ENCODE measurements at places on chromosomes 3 and 15.

DNA sequence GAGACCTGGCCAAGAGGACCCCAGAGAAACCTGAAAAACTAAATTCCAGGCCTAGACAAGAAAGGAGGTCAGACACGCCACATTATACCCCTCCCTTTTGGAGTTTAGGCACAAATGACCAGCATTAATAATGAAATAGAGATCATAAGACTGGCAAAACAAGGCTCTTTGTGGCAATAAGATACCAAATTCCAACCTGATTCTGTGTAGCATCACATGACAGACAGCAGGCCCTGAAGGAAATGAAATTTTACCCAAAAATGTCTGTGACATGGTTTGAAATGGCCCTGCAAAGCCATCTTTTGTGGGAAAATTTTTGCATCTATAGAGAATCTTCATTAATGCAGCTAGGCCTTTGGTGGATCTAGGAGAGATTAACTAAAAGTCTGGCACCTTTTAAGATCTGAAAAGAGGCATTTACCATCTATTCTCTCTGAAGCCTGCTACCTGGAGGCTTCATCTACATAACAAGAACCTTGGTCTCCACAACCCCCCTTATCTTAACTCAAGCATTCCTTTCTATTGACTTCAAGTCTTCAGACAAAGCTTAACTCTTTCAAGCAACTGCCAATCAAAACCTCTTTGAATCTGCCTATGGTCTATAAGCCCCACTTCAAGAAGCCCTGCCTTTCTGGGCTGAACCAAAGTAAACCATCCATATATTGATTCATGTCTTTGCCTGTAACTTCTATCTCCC, 8.0 kb downstream of the FAM174B start:
- no peak overlapping the region for H3K4me3 ChIP-seq
- peaks cover 8% of the 10 kb centered on the region for H3K36me3 ChIP-seq
- no peaks in the 10 kb centered on the region for H3K27me3 ChIP-seq
- H3K27ac ChIP-seq, result no peak overlapping the region
- H3K4me1 ChIP-seq, result peaks cover 37% of the 10 kb centered on the region

DNA sequence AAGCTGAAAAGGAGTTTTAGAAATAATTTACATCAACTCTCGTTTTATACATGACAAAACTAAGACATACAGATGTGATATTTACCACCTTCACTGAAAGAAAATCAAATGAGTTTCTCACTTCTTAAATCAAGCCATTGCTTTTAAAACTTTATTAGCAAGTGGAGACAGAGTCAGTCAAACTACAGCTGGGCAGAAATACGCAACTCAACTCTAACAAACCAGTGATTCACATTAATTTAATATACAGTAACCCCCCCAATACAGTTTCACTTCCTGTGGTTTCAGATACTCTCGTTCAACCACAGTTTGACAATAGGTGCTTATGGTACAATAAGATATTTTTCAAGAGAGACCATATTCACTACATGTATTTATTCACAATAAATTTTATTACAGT, 477.1 kb downstream of the MAGI1 start:
- H3K36me3 ChIP-seq, result no peaks in the 10 kb centered on the region
- H3K27me3 ChIP-seq, result no peaks in the 10 kb centered on the region

GRCh38 chr15:56734013-56734635, 815 bp upstream of the ZNF280D start:
- peaks cover 31% of the 10 kb centered on the region for H3K4me1 ChIP-seq
- no peak for DNase-seq
- peak overlapping the region; percentile 54 for H3K4me3 ChIP-seq
- H3K27me3 ChIP-seq, result no peaks in the 10 kb centered on the region
- peaks cover 12% of the 10 kb centered on the region for H3K36me3 ChIP-seq

DNA sequence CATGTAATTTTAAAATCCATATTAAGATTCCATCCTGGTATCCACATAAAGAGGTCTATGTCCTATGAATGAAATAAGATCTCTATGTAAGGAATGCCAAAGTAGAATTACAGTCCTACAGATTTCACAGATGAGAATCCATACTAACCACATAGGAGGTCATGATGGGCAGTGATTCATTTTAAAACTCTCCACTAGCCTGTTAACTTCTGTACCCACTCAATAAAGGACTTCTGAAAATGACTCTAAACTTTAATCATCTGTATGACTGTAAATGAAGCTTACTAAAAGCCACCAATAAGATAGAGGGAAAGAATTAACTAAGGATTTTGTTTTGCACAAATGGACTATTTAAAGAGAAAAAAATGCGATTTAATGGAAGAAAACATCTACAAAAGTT, 28.7 kb downstream of the MORC1 start:
- no peaks in the 10 kb centered on the region for H3K36me3 ChIP-seq
- H3K27ac ChIP-seq, result no peak overlapping the region
- H3K4me1 ChIP-seq, result no peaks in the 10 kb centered on the region
- no peaks in the 10 kb centered on the region for H3K27me3 ChIP-seq
- no peak for DNase-seq
- no peak overlapping the region for H3K4me3 ChIP-seq

DNA sequence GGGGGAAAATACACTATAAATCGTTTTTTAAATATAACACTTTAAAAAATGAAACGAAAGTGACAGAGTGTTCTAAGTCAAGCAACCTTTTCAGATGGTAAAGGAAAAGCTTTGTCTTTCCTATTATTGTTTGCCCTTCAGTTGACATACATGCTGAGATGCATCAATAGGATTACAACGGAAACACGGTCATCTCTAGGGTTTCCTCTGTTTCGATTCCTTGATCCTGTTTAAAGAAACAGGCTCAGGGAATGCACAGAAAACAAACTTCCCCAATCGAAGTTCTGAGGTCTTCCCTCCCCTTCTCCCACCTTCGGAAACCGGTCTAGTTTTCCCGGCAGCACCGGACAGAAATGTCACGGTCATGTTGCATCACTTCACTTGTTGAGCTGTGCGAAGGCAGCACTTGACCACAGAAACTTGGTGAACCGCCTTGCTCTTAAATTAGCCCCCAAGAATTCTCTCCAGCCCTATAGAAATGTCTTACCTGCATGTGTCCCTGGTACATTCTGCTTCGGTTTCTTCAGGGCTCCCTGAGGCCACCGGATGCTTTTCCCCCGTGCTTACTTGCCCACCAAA, 556 bp downstream of the PEX5L start:
- peaks cover 4% of the 10 kb centered on the region for H3K36me3 ChIP-seq
- DNase-seq, result no peak
- H3K4me3 ChIP-seq, result peak overlapping the region; percentile 71

GRCh38 chr3:140756240-140757016, 78.6 kb downstream of the TRIM42 start:
- no peak overlapping the region for H3K27ac ChIP-seq
- H3K4me3 ChIP-seq, result no peak overlapping the region
- peaks cover 6% of the 10 kb centered on the region for H3K27me3 ChIP-seq
- H3K4me1 ChIP-seq, result no peaks in the 10 kb centered on the region
- H3K36me3 ChIP-seq, result no peaks in the 10 kb centered on the region
- no peak for DNase-seq

- no peaks in the 10 kb centered on the region for H3K4me1 ChIP-seq
- no peaks in the 10 kb centered on the region for H3K36me3 ChIP-seq
- no peak overlapping the region for H3K27ac ChIP-seq
- no peak for DNase-seq
- H3K4me3 ChIP-seq, result no peak overlapping the region
Observed at GRCh38 chr3:157589211-157589610, 86.0 kb upstream of the VEPH1 start.

DNA sequence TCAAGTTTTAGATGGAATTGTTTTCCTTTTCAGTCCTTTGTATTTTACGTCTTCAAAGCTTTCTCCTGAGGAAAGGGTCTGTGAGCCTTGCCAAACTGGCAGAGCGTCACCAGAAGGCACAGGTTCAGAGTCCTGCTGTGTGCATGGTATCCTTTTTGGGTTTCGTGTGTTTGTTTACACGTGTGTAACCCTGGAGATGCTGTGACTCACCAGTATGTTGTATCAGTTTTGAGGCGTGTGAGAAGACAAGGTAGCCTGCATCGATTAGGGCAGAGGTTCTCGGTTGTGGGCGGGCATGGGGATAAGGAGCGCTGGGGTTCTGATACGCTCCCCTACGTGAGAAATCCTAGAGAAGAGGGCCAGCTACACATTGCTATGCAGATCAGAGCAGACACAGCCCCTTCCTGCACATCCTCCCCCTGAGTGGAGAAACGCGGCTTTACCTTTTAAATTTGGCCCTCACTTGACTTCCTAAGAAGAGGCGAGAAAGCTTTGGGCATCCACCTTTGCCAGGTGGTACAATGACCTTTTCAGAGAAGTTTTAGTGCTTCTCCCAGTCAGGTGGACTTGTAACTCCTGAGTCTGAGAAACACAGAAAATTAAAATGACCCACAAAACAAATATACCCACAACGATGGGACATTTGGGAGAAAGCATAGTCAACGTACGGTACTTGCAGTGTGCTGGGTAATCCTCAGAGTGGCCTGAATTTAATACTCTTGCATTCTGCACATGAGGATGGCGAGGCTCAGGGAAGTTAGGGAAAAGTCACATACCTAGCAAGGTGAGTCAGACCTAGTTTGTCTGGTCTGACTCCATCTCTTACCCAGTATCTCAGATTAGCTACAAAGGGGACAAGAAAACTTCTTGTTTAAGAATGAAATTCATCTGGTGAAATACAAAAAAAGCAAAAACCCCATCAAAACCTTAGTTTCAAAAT, 38.1 kb downstream of the TRAK1 start:
- peak overlapping the region; percentile 66 for H3K27ac ChIP-seq
- H3K4me1 ChIP-seq, result peaks cover 17% of the 10 kb centered on the region
- peaks cover 17% of the 10 kb centered on the region for H3K36me3 ChIP-seq
- DNase-seq, result no peak
- H3K4me3 ChIP-seq, result no peak overlapping the region

- no peaks in the 10 kb centered on the region for H3K36me3 ChIP-seq
- peaks cover 2% of the 10 kb centered on the region for H3K27me3 ChIP-seq
- H3K4me1 ChIP-seq, result no peaks in the 10 kb centered on the region
- DNase-seq, result no peak
Observed at GRCh38 chr15:29062179-29062591, 176.4 kb downstream of the APBA2 start.

DNA sequence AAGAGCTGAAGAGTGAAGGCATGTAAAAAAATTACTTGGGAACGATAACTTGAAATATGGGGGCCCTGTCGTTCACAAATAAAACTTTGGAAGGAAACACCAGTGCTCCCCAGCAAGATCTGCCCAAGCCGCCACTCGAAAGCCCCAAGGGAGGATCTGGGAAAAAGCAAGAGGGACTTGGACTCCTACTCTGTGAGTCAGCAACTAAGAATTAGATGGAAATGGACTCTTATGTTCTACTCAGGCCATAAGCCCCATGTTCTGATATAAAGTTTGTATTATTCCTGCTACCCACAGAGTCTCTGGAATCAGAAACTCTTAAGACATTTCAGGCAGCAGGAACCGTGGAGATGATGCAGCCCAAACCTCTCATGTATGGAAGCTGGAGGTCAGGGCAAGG, 75.7 kb downstream of the ITGB5 start:
- no peak overlapping the region for H3K4me3 ChIP-seq
- no peak for DNase-seq
- H3K4me1 ChIP-seq, result peaks cover 47% of the 10 kb centered on the region
- H3K36me3 ChIP-seq, result peaks cover 36% of the 10 kb centered on the region

- H3K36me3 ChIP-seq, result no peaks in the 10 kb centered on the region
- no peak for DNase-seq
- H3K4me3 ChIP-seq, result no peak overlapping the region
- no peaks in the 10 kb centered on the region for H3K4me1 ChIP-seq
- no peaks in the 10 kb centered on the region for H3K27me3 ChIP-seq
Observed at GRCh38 chr3:137906985-137907649, 102.8 kb upstream of the CLDN18 start.

- H3K27me3 ChIP-seq, result peaks cover 6% of the 10 kb centered on the region
- no peaks in the 10 kb centered on the region for H3K36me3 ChIP-seq
- H3K4me3 ChIP-seq, result no peak overlapping the region
- H3K4me1 ChIP-seq, result no peaks in the 10 kb centered on the region
Observed at GRCh38 chr3:81829937-81830336, 68.5 kb upstream of the GBE1 start.

DNA sequence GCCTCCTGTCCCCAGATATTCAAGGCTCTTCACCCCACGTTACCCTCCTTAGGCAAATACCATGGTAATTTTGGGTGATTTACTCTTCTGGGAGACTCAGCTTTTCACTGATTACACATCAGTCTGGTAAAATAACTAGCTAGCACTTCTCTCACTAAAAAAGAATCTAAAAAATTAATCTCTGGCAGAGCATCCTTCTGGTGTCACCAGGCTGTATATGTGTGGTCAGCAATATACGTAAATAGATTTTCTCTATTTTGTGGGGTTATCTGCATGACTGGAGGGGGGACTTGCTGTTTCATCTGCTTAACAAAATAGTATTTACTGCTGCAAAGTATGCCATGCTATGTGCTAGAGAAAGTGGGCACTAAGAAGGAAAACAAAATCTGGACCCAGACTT, 45.1 kb downstream of the LRRC28 start:
- H3K36me3 ChIP-seq, result peaks cover 31% of the 10 kb centered on the region
- peaks cover 8% of the 10 kb centered on the region for H3K4me1 ChIP-seq
- DNase-seq, result no peak
- H3K4me3 ChIP-seq, result no peak overlapping the region
- H3K27me3 ChIP-seq, result no peaks in the 10 kb centered on the region
- no peak overlapping the region for H3K27ac ChIP-seq

DNA sequence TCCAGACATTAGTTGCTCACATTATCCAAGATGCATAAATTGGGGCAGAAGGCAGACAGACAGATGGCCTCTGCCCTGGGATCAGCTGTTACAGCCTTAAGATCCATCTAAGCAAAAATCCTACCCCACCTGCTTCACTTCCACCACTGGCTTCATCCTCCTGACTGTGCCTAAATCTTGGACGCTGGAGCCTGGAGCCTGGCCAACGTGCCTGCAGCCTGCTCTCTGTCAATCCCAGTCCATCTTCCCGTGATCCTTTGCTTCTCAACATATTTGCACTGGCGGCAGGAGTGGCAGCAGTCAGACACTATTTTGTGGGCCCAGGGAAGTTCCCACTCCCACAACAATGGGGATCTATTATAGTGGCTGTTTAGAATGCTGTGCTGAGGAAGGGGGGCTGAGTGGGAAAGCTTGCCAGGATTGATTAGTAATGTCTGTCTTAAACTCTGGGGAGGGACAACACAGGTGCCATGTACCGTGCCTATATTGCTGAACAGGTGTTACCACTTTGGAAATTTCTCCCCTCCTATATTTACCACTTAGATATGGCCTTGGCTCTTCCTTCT, 121.2 kb downstream of the MEGF11 start:
- H3K27me3 ChIP-seq, result peaks cover 73% of the 10 kb centered on the region
- no peaks in the 10 kb centered on the region for H3K4me1 ChIP-seq
- H3K36me3 ChIP-seq, result no peaks in the 10 kb centered on the region
- no peak for DNase-seq
- H3K4me3 ChIP-seq, result no peak overlapping the region

- no peaks in the 10 kb centered on the region for H3K27me3 ChIP-seq
- H3K36me3 ChIP-seq, result peaks cover 6% of the 10 kb centered on the region
- no peak overlapping the region for H3K27ac ChIP-seq
Observed at GRCh38 chr3:65448120-65448519, 590.6 kb downstream of the MAGI1 start.

GRCh38 chr3:31502803-31503221, 29.9 kb upstream of the STT3B start:
- H3K36me3 ChIP-seq, result no peaks in the 10 kb centered on the region
- no peak overlapping the region for H3K4me3 ChIP-seq
- H3K27me3 ChIP-seq, result peaks cover 19% of the 10 kb centered on the region
- H3K4me1 ChIP-seq, result no peaks in the 10 kb centered on the region
